ENCODE measurements at places on chromosomes 16 and 17.

DNA sequence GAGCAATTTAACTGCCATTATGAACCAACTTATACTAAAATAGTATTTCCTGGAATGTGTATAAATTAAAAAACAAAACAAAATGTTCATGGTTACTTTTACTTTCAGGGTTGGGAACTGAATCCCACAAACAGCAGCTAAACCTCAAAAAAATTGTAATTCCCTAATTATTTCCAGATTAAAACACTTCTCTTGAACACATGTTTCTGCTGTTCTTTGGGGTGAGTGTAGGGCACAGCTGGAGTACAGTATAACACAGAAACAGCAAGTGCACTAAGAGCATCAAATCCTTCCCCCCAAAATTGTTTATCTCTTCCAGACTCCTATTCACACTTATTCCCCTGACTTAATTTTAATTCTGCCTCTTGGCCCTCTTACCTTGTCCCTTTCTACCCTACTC lies 56.4 kb downstream of the KANSL1 start:
- DNase-seq = no peak

- DNase-seq = no peak
These were observed 7.6 kb downstream of the SLFN12L start for GRCh38 chr17:35529866-35530265.

DNA sequence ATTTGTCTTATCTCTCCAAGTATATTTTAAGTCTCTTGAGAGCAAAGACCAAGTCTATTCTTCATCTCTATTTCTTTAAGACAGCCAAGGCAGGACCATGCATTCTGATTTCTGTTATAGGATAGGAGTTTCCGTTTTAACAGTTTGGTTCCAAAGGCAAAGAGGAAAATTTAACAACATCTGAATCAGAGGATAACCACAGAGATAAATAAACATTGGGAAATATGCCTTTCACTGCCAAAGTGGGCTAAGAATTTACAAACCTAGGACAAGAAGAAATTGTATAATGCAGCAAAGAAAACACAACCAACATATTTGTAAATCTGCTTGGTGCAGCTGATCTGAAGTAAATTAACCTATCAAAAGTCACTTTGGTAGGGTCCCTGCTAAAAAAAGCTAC lies 37.7 kb downstream of the USP32 start:
- DNase-seq = no peak

DNA sequence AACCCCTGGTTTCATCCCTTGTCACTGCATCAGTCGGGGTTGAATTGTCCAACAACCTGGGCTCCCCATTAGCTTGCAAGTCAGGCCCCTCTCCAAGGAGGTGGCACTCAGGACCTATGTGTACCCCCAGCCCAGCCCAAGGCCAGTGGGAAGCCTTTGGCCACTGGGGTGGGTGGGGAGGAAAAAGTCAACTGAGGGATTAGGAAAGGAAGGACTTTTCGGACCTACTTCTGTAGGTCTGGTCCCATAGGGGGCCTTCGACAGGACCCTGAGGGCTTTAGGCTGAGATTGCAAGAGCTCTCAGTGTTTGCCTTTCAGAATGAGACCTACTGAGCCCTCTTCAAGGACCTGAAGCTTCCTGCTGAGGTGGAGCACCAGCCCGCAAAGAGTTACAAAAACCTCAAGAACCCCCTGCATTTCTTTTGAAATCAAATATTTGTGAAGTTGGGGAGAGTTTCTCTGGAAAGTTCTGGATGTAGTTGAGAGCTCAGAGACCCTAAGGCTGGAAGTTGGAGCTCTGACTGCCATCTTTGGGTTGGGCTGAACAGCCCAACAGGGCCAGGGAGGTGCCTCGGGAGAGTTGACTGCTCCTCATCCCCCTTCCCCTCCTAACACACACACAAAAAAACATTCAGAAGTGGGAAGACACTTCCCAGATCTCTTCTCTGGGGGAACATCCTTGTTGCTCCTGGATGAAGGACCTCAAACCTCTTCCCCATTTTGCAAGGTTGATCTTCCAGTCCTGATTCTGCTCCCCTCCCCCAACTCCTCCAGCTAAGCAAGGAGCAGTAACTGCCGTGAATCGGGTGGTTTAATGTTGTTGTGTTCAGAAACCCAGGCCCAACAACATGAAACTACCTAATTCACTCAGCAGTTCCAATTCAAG lies 5.8 kb upstream of the HOXB9 start:
- no peak for DNase-seq

- no peak for DNase-seq
These were observed 77.3 kb downstream of the ZDHHC7 start for GRCh38 chr16:84933774-84934631.

- no peak for DNase-seq
These were observed 77.4 kb upstream of the CCL2 start for GRCh38 chr17:34177642-34178041.

DNA sequence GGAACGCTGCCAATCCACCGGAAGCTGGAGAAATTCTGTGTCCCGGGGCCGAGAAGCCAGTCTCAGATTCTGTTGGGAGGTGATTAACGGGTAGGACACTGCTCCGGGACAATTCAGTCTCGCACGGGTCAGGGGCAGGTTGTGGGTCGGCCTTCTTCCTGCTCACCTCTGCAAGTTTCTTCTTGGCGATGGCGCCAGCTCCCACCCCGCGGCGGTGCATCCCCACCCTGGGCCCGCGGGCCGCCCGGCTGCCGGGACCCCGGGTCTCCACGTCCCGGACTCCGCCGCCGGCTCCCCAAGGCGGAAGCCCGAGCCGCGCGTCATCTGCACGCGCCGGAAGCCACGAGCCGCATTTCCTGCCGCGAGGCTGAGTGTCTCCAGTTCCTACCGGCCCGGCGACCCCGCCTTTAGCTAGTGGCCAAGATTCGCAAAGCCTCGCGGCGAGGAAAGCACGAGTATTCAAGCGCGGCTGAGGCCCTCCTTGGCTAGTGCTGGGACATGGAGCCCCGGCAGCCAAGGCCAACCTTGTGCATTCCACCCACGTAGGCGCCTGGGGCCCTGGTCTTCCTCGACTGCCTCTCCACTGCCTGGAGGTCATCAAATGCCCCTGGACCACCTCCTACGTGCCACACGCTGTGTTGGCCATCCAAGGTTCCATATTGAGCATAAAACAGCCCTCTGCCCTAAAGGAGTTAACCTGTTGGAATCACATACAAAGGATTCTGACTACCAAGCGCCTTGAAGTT lies at the start of gene SNF8:
TSS of gene SNF8 (minus strand) at position 328 of the 746 bp plus-strand sequence. CDS start at position 220, 108 bp downstream.
- DNase-seq = peak; percentile 38

DNA sequence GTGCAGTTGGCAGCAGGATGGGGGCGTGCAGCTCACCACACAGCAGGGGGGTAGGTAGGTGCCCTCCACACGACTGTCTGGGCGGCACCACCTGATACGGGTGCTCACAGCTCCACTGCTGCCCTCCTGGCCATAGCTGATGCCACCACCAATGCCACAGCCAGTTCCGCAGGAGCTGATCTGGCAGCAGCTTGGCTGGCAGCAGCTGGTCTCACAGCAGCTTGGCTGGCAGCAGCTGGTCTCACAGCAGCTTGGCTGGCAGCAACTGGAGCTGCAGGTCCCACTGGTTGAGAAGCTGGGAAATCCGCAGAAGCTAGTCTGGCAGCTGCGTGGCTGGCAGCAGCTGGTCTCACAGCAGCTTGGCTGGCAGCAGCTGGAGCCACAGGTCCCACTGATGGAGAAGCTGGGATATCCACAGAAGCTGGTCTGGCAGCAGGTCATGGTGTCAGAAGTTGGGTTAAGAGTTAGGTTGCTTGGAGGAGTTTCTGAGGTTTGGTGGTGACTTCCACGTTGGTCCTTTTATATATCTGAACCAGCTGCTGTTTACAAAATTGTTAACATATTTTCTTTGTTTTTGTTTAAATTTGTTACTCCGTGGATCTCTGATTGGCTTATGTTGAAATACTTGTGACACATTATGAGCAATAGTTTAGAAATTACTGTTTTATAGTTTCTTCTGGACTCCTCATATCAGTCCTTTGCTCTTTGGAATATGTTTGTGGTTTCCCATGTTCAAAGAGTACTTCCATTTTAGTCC lies at the start of gene KRTAP1-5:
TSS of gene KRTAP1-5 (minus strand) at position 494 of the 757 bp plus-strand sequence. CDS start at position 441, 53 bp downstream.
- DNase-seq = no peak

GRCh38 chr16:52676959-52677358 lies 130.0 kb upstream of the TOX3 start:
- no peak for DNase-seq

DNA sequence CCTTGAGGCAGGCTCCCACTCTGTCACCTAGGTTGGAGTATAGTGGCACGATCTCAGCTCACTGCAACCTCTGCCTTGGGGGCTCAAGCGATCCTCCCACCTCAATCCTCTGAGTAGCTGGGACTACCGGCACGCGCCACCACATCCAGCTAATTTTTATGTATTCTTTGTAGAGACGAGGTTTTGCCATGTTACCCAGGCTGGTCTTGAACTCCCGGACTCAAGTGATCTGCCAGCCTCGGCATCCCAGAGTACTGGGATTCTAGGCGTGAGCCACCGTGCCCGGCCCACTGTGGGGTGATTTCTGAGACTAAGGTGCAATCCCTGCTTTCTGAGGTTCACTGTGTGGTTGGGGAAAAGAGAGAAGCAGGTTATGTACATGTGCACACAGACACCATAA lies 12.0 kb upstream of the SLC12A3 start:
- DNase-seq = no peak

DNA sequence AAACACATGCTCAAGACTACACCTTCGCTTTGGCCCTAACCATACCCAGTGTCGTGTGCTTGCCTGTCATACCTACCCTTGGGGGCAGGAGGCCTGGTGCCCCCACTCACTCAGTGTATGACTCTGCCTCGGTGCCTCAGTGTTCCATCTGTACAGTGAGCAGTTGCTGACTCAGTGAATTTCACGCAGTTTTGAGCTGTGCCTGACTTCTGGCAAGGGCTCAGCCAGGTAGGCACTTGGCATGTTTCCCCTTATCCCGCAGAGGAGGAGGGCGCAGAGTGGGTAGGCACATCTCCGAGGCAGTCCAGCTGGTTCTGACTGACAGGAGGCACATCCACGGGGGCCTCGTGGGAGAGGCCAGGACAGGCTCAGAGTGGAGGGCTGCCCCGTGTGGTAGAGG lies 148.9 kb upstream of the CIBAR2 start:
- no peak for DNase-seq

Measured in cortex of kidney (tissue), 1 donor.